ENCODE measurements at places on chromosomes 1 and 21.

DNA sequence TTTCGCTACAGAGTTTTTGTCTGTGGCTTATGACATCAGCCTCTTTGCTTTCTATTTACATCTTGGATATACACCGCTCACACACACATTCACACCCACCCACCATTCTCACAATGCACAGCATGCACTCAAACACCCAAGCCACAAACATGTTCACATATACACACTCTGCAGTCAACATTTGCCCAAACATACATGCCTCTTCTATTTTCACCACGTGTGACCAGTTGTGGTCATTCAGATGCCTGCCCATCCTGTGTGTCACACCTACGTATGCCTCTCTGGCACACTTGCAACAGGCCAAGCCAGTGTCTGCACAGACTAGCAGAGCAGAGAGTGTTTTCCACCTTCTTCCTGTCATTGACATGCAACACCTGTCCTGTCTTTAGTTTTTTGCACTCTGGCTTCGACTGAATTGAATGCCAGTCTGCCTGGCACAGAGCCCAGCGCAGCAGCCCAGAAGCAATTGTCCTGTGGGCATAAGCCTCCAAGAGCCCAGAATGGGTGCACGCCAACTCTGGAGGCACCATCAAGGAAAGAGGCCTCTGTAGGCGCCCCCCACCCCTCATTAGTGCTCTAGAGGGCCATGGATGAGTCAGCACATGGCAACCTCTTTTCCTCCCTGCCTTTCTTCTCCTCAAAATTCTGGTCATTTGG is 37.7 kb upstream of the LRRN2 start:
- DNase-seq = no peak

- DNase-seq = no peak
Measured at GRCh38 chr1:100152271-100152670, 19.3 kb downstream of the TRMT13 start.

DNA sequence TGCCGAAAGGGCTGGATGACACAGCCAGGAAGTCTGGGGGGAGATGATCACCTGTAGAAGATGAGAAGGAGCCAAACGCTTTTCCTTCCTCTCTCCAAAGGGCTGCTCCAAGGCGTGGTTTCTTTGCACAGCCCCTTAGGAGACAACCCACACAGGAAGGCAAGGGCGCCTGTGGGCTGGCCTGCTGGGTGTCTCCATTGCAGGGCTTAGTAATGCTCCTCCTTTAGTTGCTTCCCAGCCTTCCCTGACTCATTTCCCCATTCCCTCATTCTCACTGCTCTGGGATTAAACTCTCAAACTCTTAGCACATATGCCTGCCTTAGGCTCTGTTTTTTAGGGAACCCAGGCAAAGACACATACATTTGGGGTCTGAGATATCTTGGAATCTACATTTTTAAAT is 1.7 kb upstream of the CLCA1 start:
- DNase-seq = no peak

DNA sequence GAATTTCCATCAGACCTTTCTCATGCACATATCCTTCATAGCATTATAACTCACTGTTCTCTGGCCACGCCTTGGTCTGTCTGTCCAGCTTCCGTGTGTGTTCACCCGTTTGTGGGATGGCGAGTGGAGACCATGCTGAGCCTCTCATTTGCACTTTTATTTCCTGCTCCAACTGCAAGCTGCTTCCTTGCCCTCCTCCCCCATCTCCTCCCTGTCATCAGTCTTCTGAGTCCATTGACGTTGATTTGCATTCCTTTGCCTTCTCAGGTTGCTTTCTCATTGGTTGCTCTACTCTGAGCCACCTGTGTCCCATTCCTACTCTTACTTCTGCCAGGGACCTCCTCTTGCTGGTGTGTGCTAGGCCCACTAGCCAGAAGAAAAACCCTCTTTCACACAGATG is 146.4 kb downstream of the NOS1AP start:
- DNase-seq = no peak

DNA sequence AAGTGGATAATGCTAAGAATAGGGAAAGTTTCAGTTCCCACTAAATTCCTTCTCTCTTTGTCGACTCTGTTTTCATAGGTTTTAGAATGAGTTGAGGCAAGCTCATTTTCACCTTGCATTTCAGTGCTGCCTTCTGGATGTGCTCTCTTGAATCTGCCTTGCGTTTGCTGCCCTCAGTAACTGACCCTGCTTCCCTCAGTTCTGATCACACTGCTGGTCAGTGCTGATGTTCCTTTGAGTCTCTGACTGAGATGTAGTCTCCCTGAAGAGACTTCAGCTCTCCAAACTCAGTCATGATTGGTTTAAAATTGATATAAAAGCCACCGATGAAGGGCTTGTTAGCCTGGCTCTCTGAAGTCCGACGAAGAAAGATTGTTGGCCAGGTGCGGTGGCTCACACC is 25.2 kb upstream of the HMGN1 start:
- no peak for DNase-seq

DNA sequence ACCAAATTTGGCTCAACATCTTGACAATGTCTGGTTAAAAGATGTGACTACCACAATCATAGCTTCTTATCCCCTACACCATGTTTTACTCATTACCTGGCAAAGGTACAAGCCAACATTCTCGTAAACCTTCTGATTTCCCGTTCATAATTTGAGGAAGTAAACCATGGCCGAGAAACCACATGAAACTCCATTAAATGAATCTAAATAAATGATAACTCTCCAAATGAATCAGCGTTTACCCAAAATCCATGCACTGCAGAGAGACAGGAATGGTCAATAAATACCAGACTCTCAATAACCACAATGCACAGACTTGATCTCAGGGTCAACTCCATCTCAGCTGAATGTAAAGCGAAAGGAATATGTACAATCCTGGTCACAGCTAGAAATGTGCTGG is 125.2 kb downstream of the TYW3 start:
- no peak for DNase-seq

DNA sequence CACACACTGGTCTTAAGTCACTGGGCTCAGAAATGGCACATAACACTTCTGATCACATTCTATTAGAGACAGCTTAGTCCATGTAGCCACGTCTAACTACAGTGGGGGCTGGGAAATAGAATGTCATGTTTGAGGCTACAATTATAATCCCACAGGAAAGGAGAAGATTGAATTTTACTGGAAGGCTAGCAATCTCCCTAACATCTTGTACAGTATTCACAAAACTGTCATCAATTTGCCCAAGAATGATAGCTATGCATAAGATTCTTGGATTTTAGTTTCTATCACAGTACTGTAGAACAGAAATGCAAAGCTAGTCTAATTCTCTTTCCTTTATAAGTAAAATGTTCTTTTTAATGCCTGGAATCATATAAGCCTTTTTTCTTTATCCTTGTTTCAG is 12.7 kb upstream of the ZMYM6 start:
- DNase-seq = no peak

DNA sequence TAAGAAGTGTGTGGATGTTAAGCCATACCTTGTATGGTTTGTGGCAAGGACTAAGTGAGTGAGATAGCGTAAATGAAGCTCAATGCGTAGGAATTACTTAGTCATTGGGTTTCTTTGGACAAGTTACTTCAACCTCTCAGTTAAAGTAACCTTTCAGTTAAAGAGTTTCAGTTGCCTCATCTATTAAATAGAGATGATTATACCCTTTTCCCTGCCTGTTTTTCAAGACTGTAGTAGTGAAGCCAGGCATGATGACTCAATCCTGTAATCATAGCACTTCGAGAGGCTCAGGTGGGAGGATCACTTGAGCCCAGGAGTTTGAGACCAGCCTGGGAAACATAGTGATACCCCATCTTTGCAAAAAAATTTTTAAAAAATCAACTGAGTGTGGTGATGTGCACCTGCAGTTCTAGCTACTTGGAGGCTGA is 6.3 kb downstream of the ZMPSTE24 start:
- DNase-seq = no peak

Measured in SIG-M5 (cell line).